H7 (cell line): ENCODE measurements at places on chromosomes 2 and 18. TPM values are rescaled to one million over a fixed set of nuclear protein-coding genes. Genes with fewer than 3 reads are reported as not detected.

DNA sequence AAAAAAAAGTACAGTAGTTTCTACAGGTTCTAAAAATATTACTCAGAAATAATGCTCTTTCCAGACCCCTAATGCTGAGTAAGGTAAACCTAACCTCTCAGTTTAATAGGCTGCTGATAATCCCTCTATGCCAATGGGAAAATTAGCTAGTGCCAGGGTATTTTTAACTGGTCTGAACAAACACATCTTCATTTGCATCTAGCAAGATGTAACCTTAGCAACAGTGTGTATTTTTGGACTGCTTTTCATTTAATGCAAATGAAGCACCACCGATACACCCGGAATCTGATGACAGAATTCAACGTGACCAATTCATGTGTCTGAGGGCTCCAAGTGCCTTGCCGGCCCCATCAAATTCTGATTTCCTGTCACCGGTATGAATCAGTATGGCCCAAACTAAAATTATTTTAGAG, 47.4 kb upstream of the CYRIA start:
- no peak for DNase-seq

The MC2R gene
- total RNA-seq: not detected in 2 replicates

The LIMS1 gene
- 53.7 and 58.1 TPM in 2 replicates for total RNA-seq

- no peak for DNase-seq
Observed at GRCh38 chr18:26440644-26441043, 107.7 kb downstream of the KCTD1 start.

- DNase-seq: no peak
Observed at GRCh38 chr2:33115728-33116127, 169.0 kb downstream of the LTBP1 start.

- DNase-seq: peak; percentile 84
Observed at GRCh38 chr2:21043744-21044532, at the start of gene APOB. Gene APOB, minus strand, starts transcription at chr2:21044073. Its CDS starts 128 bp downstream, at chr2:21043945.

GRCh38 chr2:68237976-68238580, 14.3 kb downstream of the PPP3R1 start:
- DNase-seq: no peak

GRCh38 chr2:24203029-24203786, 28.4 kb downstream of the FAM228A start:
- DNase-seq: peak; percentile 53

DNA sequence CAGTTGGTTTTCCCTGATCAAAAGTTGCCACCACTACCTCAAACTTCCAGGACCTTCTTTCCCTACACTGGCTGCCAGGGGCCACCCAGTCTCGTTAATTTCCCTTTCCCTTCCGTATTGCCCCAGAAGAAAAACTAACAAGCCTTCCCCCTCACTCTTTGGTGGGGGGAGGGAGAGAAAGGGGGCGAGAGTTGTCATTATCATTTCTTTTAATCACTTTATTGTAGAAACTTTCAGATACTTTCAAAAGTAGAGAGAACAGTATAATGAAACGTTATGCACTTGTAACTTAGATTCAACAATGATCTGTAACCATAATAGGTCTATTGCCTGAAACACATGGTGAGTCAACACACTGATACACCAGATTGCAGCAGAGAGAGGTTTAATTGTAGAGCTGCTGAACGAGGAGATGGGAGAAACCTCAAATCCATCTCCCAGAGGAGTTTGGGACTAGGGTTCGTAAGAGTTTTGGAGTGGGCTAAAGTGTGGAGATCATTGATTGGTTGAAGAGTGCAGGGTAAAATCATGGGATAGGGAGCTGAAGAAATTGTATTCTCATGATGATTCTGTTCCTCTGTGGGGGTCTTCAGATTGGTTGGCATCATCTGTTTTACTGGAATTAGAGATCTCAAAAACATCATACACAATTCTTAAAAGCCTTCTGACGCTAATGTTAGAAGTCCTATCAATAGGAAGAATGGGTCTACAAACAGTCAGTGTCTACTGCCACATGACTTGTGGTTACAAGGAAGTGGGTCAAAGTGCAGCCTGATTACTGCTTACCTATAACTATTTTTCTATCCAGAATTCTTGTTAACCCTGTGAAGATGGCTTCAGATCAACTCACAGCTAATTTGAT, 2.6 kb upstream of the RNF149 start:
- no peak for DNase-seq
